ENCODE measurements at places on chromosomes 5 and 9. TPM values are rescaled to one million over a fixed set of nuclear protein-coding genes. Genes with fewer than 3 reads are reported as not detected.

- H3K27me3 ChIP-seq: no peaks in the 10 kb centered on the region
- H3K36me3 ChIP-seq: no peaks in the 10 kb centered on the region
- no peak overlapping the region for H3K4me3 ChIP-seq
- no peak overlapping the region for H3K27ac ChIP-seq
- DNase-seq: no peak
- H3K4me1 ChIP-seq: no peaks in the 10 kb centered on the region
These were observed 448.4 kb upstream of the ZNF608 start for GRCh38 chr5:125194883-125195282.

DNA sequence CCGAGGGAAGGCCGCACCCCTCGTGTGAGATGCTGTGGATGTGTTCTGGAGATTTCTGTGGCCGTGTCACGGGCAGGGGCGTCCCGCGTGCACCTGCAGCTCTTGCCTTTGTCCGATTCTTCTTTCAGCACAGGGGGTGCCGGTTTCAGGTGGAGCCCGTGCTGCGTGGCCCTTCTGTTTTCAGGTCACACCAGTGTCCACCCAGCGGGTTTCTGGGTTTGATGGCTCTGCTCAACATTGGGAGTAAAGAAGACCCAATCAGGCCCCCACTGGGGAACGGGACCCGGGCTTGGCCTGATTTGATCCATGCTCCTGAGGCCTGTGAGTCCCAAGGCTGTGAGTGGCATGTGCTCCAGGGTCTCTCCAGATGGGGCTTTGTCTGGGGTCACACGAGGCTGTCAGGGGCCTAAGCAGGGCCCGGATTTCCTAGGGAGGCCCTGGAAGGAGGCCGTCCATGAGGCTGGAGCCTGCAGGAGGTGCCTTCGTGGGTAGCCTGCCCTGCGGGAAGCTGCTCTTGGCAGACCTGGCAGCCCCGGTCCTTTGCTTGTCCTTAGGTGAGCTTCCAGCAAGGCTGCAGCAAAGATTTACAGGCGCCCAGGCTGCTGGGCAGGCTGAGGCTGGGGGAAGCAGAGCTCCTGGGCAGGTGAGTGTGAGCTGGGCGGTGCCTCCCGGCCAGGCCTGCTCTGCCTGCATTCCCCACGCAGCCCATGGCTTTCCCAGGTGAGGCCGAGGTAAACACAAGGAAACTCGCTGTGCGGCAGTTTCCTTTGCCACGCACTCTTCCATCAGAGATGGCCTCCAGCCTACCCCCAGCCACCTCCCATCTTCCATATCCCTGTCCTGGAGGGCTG lies 12.8 kb downstream of the MRPL36 start:
- DNase-seq: no peak
- no peak overlapping the region for H3K27ac ChIP-seq
- H3K4me1 ChIP-seq: no peaks in the 10 kb centered on the region
- no peaks in the 10 kb centered on the region for H3K36me3 ChIP-seq
- H3K4me3 ChIP-seq: no peak overlapping the region

DNA sequence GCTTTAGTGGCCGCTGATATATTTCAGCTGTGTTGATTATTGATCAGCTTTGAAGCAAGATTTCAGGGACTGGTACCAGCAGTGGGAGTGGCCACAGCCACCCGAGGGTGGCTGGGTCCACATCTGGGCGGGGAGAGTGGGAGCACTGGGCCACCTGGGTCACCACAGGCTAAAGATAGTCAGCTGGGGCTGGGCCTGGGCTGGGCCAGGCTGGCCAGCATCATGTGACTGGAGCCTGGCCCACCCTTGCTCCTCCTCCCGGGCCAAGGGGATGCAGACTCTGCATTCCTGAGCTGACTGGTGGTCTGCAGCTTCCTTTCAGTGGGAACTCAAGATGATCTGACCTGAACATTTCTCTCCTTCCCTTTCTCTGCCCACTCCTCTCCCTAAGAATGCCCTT lies 27.1 kb downstream of the LARP1 start:
- peaks cover 54% of the 10 kb centered on the region for H3K4me1 ChIP-seq
- DNase-seq: no peak
- H3K27me3 ChIP-seq: no peaks in the 10 kb centered on the region
- no peaks in the 10 kb centered on the region for H3K36me3 ChIP-seq

GRCh38 chr5:74282490-74282889 lies 358.0 kb downstream of the ENC1 start:
- H3K27ac ChIP-seq: no peak overlapping the region
- no peaks in the 10 kb centered on the region for H3K36me3 ChIP-seq
- H3K4me3 ChIP-seq: no peak overlapping the region
- no peak for DNase-seq
- H3K4me1 ChIP-seq: no peaks in the 10 kb centered on the region

- no peaks in the 10 kb centered on the region for H3K27me3 ChIP-seq
- no peak overlapping the region for H3K27ac ChIP-seq
- no peaks in the 10 kb centered on the region for H3K4me1 ChIP-seq
- H3K36me3 ChIP-seq: no peaks in the 10 kb centered on the region
These were observed 7.3 kb upstream of the LMX1B start for GRCh38 chr9:126606483-126606870.

DNA sequence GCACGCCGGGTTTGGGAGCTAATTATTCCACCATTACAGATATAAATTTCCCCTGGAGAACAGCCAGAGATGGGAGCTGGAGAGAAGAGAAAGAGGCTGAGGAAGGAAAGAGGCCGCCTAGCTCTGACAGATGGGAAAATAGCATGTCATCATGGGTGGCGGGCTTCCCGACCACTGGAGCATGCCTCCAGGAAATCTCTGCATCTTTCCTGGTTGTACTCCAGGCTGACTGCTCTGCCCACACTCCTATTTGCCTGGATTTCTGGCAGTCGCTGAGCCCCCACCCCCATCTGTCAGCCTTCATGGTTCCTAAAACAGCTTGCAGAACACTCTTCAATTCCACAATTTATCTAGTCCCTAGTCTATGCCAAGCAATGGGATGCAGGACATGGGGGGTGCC lies 14.3 kb upstream of the GABRP start:
- H3K36me3 ChIP-seq: no peaks in the 10 kb centered on the region
- no peaks in the 10 kb centered on the region for H3K4me1 ChIP-seq
- H3K27ac ChIP-seq: no peak overlapping the region
- no peak overlapping the region for H3K4me3 ChIP-seq
- H3K27me3 ChIP-seq: no peaks in the 10 kb centered on the region

DNA sequence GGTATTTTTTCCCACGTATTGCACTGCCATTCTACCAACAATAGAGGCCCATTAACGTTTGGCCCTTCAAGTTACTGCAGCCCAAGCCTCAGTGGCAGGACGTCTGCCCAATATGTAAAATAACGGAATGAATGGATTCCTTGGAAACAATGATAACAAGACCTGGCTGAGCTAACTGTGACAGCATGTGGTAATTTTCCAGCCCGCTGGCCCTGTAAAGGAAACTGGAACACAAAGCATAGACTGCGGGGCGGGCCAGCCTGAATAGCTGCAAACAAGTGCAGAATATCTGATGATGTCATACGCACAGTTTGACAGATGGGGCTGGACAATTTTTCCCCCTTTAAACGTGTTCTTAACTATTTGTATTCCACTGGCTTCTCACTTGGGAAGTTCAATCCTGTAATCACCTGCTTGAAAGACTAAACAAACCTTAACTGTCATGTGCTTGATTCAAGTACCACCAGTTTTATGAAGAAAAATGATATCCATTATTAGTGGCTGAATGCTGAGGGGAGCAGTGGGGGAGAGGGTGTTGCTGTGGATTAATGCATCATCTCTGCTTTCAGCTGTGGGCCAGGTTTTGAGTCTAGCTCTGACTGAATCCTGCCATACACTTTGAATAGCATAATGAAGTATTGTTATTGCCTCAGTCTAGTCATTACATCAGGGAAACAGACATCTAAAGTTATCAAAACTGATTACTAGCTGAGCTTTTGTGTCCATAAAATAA lies 323.9 kb downstream of the TMEM161B start:
- H3K27ac ChIP-seq: no peak overlapping the region
- DNase-seq: no peak
- H3K4me3 ChIP-seq: no peak overlapping the region
- no peaks in the 10 kb centered on the region for H3K4me1 ChIP-seq
- no peaks in the 10 kb centered on the region for H3K27me3 ChIP-seq
- no peaks in the 10 kb centered on the region for H3K36me3 ChIP-seq

DNA sequence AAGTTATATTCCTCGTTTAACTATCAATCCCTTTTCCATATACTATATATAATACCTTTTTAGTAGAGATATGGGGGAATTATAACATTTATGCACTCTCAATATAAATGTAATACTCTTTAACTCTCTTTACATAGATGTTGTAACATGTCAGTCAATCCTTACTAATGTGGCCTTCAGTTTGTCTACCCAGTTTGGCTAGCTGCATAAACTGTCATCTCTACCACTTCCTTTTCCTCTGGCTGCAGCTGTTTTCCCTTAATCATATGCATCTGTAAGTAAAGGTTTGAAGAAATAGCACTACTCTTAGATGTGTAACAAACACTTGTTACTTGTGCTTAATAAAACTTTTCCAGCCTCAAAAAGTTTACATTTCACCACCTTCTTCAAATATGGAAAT lies 13.4 kb downstream of the ABHD17B start:
- H3K4me1 ChIP-seq: peaks cover 21% of the 10 kb centered on the region
- DNase-seq: no peak
- H3K27ac ChIP-seq: no peak overlapping the region
- H3K36me3 ChIP-seq: no peaks in the 10 kb centered on the region
- H3K27me3 ChIP-seq: no peaks in the 10 kb centered on the region

- H3K4me1 ChIP-seq: no peaks in the 10 kb centered on the region
- no peak for DNase-seq
- H3K4me3 ChIP-seq: no peak overlapping the region
- H3K36me3 ChIP-seq: no peaks in the 10 kb centered on the region
- H3K27me3 ChIP-seq: no peaks in the 10 kb centered on the region
These were observed 26.8 kb upstream of the NAA35 start for GRCh38 chr9:85914108-85914507.

DNA sequence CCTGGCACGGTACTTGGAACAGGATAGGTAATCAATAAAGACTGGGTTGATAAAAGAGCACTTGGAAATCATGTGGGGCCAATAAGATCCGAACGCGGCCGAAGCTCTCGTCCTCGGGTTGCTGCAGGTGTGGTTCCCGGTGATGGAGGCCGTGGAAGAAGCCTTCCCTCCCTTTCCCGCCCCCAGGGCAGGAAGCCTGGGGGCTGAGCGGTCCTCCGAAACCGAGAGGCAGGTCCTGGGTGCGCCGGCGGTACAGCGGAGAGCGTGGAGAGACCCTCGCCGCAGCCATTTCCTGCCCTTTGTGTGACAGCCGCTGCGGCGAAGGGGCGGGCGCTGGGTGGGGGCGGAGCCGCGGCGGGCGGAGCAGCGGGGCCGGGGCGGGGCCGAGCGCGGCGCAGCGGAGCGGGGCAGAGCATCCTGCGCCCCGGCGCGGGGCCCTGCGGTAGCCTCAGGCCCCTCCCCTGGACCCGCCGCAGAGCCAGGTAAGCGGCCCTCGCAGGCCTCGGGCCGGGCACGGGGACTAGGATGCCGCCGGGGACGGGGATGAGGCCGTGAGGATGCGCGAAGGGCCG lies at the start of gene CYFIP2:
TSS of gene CYFIP2 (plus strand) at position 410 of the 572 bp plus-strand sequence. CDS start 19,239 bp downstream, outside the sequence.
- H3K36me3 ChIP-seq: no peaks in the 10 kb centered on the region
- H3K27me3 ChIP-seq: no peaks in the 10 kb centered on the region
- peak; percentile 88 for DNase-seq
- peak within 1 kb of the TSS; percentile 69 for H3K4me3 ChIP-seq
- H3K27ac ChIP-seq: peak within 1 kb of the TSS; percentile 28
- H3K4me1 ChIP-seq: no peaks in the 10 kb centered on the region

DNA sequence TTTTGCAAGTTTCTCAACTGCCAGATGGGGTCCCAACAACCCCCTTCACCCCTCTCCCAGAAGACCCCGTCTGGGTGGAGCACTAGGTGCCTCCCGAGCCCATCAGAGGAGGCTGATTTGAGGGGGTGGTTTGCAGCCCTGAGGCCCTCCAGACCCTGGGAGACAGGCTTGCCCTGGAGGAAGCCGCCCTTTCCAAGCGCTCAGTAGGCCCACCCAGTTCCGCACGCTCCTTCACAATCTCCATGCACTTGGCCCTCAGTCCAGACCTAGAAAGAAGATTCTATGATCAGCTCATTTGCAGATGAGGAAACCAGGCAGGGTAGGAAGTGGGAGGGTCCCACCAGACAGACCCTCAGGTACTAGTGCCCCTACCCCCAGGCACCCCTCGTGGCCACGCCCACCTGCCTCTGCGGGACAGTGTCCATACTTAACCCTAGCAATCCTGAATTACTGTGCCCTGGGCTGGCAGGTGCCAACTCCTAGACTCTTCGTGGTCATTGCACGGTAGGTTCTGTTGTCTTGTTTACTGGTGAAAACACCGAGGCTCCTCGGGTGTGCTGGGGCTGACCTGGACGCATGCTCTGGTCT lies 22.3 kb downstream of the OR2V1 start:
- H3K27me3 ChIP-seq: no peaks in the 10 kb centered on the region
- DNase-seq: peak; percentile 4
- no peak overlapping the region for H3K27ac ChIP-seq
- H3K36me3 ChIP-seq: no peaks in the 10 kb centered on the region

DNA sequence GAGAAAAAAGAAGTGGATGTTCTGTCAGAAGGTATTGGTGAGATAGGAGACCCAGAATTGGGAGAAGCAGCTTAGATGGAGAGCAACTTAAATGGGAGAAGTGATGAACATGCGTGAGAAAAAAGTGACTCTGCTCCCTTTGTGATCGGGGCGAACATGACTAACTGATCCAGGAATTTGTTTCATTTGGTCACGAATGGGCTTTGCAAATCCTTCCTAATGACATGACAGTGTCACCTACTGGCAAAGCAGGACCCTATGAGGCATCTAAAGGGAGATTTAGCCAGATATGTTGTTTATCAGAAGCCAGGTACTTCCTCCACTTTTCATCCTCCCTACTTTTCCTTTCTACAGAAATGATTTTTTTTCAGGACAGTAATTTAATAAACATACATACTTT lies 787.4 kb upstream of the RGMB start:
- no peak overlapping the region for H3K27ac ChIP-seq
- no peaks in the 10 kb centered on the region for H3K27me3 ChIP-seq

- no peak for DNase-seq
- H3K27me3 ChIP-seq: no peaks in the 10 kb centered on the region
- H3K4me3 ChIP-seq: no peak overlapping the region
- no peak overlapping the region for H3K27ac ChIP-seq
- no peaks in the 10 kb centered on the region for H3K4me1 ChIP-seq
These were observed 75.9 kb upstream of the HTR4 start for GRCh38 chr5:148730270-148730669.

GRCh38 chr5:71943874-71944273 lies 163.4 kb upstream of the MAP1B start:
- H3K4me3 ChIP-seq: no peak overlapping the region
- H3K27ac ChIP-seq: no peak overlapping the region
- DNase-seq: no peak
- H3K4me1 ChIP-seq: no peaks in the 10 kb centered on the region
- no peaks in the 10 kb centered on the region for H3K27me3 ChIP-seq

DNA sequence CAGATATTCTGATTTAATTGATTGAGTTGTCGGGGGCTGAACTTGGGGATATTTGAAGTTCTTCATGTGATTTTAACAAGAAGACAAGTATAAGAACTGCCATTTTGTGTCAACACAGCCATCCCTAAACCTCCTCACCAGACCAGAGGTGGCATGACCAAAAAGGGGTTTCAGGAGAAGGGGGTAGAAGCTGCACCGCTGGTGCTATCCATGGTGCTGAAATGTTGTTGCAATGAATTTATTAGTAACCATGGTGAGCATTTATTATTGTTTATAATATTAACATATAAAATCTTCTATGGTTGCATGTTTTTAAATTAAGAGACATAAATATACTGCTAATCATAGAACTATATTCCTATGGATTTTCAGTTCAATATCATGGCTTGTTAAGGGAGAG lies 72.3 kb downstream of the GNA14 start:
- H3K27ac ChIP-seq: no peak overlapping the region
- H3K4me3 ChIP-seq: no peak overlapping the region
- no peak for DNase-seq

IL9 gene
- total RNA-seq: not detected

CTNND2 gene
- 36.2 TPM for total RNA-seq

DND1 gene
- total RNA-seq: 0.39 TPM

TDRD7 gene
- 4.3 TPM for total RNA-seq

BTNL8 gene
- total RNA-seq: not detected

SURF6 gene
- total RNA-seq: 11.5 TPM

CD180 gene
- total RNA-seq: 0.05 TPM

NTNG2 gene
- 4.8 TPM for total RNA-seq

Measured in pancreas (tissue), 10 donors.